ENCODE measurements at places on chromosomes 5 and 9.

DNA sequence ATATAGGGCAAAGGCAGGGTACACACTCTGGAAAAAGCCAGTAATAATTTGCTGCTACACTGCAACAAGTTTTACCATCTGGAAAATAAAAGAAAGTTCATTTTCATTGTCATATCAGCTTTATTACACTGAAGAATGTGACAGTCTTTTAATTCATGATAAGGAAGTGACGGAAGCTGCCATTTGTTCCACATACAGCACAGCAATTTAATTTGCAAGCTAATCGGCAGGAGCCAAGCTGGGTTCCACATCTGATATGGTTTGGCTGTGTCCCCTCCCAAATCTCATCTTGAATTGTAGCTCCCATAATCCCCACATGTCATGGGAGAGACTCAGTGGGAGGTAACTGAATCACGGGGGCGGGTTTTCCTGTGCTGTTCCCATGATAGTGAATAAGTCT lies 16.5 kb downstream of the PRELID2 start:
- DNase-seq: no peak

GRCh38 chr5:120083851-120084542 lies 380.1 kb upstream of the PRR16 start:
- DNase-seq: no peak

DNA sequence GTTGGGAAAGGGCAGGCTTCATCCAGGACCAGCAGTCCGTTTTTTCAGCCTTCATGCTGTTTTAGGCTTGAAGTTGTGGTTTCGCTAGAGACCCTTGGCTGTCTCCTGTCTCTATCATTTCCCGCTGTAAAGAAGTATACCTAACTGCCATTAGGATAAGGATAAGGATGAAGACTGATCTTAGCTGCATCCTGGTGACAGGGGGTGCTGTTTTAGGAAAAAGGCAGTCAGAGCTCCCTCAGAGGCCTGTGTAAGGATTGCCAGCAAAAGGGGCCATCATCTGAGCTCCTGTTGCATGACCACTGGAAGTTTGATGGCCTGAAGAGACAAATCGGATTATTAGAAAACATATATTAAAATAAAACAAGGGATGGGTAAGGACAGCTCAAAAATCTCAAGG lies 64.8 kb upstream of the FGF10 start:
- DNase-seq: no peak

DNA sequence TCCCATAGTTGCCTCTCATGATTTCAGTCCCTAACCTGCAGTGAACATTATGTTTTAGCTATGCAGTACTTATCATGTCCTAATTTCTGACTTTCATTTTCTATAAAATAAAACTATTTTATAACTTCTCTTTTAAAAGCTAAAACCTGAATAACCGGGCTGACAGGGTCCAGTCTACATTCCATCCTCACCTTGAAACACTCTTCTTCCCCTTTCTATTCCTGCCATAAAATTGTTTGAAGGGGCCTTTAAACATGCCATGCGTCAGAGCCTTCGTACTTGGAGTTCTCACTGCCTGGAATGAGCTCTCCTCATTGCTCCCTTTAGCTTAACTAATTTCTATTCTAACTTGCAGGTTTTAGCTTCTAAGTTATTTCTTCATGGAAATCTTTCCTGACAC lies 143.0 kb upstream of the PRLR start:
- no peak for DNase-seq

DNA sequence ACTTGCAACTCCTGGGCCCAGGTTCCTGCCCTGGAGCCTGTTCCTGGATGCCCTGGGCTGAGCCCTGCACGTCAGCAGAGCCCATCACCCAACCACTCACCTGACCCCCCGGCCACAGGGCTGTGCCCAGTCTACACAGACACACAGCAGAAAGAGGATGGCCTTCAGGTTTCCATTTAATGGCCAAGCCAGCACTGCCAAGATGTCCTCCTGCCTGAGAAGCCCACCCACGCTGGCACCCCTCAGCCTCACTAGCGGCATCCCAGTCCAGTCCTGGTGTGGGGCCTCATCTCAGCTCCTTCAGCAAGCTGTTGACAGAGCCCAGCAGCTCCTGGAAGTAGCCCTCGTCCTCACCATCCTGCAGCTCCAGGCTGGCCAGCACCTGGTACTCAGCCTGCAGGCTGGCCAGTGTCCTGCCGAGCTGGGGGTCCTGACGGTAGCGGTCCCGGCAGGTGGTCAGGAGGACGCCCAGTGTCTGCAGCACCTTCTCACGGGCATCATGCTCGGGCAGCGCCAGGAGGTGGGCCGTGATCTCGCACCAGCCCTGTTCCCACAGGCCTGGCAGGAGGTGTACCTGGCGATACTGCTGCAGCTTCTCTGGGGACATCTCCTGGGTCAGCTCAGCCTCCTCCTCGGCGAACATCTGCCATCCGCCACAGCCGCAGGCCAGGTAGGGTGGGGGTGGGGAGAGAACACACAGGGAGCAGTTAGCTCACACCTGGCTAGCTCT lies 71.9 kb upstream of the LRRTM2 start:
- DNase-seq: no peak

- peak; percentile 68 for DNase-seq
Observed at GRCh38 chr9:131656356-131657036, 83.4 kb downstream of the RAPGEF1 start.

DNA sequence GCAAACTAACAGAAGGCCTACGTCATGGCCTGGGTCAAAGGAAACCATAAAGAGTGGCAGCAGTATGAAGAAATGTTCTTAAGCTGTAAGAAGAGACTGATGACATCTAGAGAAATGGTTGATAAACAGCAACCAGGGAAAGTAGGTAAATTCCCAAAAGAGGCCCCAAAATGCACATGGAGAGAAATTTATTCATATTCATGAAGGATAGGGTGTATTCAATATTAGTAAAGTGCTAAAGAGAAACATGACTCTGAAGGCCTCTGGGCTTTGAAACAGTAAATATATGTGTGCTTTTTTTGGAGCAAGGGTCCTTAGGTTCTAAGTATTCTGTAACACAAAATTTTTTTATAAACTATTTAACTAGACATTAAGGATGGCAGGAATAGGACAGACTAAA lies 149.7 kb upstream of the GRIA1 start:
- no peak for DNase-seq

DNA sequence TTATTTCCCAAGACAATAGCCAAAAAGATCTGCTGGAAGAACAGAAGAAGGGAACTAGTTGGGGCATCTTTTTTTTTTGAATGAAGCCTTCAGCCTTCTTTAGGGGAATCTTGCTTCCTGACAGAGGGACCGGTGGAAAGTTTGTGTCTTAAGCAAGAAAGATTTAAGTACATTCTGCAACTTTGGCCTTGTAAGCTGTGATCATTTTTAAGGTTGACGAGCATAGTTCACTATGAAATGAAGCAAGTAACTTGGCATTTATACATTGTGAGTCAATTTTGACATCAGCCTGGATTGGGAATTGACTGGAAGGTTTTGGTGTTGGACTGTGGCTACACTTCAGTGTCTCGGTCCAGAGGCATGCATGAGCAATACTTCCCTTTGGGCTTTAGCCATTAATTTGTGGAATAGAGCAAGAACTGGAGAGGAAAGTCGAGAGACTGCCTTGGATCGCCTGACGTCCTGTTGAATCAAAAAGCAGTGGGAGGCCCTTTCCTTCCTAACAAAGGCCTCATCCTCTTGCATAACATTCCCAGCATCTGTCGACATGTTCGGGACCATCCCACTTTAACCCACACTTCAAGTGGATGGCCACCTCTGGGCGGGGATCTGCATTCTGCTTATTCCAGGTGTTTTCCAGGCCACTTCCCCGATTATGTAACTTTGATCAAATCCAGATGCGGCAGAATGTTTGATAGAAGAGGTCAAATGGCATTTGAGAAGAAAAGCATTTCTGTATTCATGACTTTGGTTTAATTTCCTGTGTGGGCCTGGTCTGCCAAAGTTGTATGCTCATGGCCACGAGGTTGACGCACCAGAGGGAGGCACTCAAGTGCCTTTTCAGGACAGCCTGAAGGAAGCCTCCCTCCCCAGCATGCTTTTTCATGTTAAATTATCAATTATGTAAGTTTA lies 12.5 kb downstream of the ABL1 start:
- DNase-seq: no peak

DNA sequence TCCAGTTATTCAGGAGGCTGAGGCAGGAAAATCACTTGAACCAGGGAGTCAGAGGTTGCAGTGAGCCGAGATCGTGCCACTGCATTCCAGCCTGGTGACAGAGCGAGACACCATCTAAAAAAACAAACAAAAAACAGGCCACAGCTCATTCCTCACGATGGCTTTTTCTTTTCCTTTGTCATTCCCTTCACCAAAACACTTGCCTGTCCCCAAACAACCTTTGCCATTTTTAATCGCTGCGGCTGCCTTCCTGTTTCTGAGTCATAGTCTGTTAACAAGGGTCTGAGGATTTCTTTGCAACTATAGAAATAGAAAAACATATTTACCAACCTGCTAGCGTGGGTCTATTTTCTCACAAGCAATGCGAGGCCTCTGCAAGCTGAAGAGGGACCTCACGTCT lies 123.0 kb upstream of the FSTL4 start:
- no peak for DNase-seq

DNA sequence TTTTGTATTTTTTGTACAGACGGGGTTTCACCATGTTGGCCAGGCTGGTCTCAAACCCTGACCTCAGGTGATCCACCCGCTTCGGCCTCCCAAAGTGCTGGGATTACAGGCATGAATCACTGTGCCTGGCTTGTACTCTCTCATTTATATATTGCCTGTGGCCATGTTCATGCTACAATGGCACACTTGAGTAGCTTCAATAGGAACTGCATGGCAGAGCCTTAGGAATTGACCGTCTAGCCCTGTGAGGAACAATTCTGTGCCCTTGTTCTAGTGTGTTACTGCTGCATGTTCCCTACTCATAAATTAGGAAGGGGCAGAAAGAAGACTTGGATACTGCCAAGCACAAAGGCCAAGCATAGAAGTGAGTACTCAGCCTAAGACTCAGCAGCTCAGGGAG lies 104.2 kb downstream of the LIFR start:
- DNase-seq: no peak

DNA sequence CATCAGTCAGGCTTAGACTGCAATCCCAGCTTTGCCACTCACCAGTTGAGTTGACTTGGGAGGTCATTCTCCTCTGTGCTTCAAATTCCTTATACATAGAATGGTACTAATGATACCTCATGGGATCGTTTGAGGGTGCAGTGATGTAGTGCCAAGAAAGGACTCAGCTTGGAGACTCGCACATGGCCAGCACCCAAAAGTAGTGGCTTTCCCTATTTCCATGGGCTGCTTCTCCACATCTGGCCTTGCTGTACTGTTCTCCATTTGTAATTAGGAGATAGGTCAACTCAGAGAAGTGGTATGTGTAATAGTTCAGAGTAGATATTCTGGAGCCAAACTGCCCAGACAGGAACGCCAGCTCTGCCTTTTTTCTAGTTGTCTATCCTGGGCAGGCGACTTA lies 5.5 kb downstream of the CCL19 start:
- DNase-seq: no peak

DNA sequence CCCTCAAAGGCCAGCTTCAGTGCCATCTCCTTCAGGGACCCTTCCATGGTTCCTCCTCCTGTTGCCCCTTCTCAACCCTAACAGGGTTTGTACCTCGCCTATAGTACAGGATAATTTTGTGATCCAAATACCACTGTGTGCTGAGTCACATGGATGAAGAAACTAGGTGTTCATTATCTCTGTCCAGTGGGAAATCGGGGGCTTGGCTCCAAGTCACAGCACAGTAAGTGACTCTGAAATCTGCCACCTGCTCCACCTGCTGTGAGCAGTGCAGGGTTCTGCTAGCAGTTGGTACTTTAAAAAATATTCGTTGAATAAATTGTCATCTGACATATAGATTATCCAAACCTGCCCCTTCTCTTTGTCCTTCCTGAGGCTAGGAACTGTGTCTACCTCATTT lies 123.2 kb upstream of the OTULINL start:
- no peak for DNase-seq

DNA sequence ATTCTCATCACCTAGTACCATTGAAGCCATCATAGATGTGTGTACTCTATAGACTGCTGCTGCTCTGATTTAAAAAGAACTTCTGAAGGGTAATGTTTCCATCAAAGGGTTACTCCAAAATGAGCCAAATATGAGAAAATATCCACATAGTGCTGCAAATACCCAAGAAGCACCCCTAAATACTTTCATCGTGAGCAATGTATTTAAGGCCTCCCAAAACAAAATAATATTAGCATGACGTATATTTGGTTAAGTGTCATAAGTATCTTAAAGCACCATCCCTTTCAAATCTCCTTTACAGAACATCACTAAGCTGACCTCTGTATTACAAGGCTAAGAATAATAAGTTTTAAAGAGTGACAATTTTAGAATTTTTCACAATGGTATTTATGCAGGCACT lies 421.8 kb downstream of the MTRR start:
- DNase-seq: no peak

DNA sequence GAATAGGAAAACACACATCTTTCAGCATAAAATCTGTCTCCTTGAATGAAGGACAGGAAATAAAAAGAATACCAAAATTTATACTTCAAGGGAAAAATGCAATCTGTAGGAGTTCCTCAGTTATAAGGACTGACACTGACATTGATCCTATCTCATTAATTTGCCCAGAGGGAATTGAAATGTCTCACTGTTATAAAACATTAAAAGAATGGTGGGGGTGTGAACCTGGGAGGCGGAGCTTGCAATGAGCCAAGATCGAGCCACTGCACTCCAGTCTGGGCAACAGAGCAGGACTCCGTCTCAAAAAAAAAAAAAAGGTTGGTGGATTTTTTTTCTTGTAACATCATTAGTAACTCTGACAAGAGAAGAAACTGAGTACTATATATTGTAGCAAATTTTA lies 60.8 kb downstream of the TTLL11 start:
- DNase-seq: no peak

DNA sequence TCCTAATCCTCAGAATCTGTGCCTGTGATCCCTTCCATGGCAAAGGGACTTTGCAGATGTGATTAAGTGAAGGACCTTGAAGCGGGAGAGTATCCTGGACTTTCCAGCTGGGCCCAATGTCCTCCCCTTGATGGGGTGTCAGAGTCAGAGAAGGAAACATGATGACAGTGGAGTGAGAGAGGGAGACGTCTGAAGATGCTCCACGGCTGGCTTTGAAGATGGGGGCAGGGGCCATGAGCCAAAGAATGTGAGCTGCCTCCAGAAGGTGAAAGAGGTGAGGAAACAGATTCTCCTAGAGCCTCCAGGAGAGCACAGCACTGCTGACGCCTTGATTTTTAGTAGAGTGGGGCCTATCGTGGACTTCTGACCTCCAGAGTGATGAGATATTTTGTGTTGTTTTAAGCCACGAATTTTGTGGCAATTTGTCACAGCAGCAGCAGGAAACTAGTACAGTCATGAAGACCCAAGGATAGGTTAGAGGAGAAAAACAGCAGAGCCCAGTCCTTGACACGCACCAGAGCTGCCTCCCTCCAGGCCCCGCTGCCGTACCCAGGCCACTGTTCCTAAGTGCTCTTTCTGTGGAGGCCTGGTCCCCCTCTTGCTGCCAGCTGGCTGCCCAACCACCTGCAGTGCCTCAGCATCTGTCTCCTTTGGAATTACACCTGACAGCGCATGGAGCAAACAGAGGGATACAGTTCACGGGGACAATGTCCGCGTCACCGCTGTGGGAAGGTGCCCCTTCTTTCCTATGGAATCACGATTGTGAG lies 78.1 kb downstream of the MACROH2A1 start:
- no peak for DNase-seq

Data from stimulated activated CD4-positive, alpha-beta T cell treated with anti-CD3 and anti-CD28 coated beads, TNF-alpha, amount 100 ng/mL, for 1 hour (primary cell).